Airway epithelial cell (primary cell): ENCODE measurements at places on chromosomes 12 and 14. TPM values are rescaled to one million over a fixed set of nuclear protein-coding genes. Genes with fewer than 3 reads are reported as not detected.

The KCNA5 gene
- not detected in 2 replicates for total RNA-seq

The C12orf76 gene
- 6.3 and 11.1 TPM in 2 replicates for total RNA-seq

The STXBP6 gene
- total RNA-seq = not detected in 2 replicates

The CCDC38 gene
- not detected in 2 replicates for total RNA-seq

The ZNF705A gene
- not detected in 2 replicates for total RNA-seq

The HELB gene
- 0.84 and 1.1 TPM in 2 replicates for total RNA-seq

The OSBPL8 gene
- 40.4 and 48.3 TPM in 2 replicates for total RNA-seq

The SCN8A gene
- under 0.01 TPM in 1 of 2 replicates, not detected in the other for total RNA-seq

The PTPN21 gene
- 3.9 and 4.9 TPM in 2 replicates for total RNA-seq

The CRY1 gene
- 6.8 and 6.9 TPM in 2 replicates for total RNA-seq

The SMIM41 gene
- not detected in 2 replicates for total RNA-seq

The TNFRSF1A gene
- 149 and 283 TPM in 2 replicates for total RNA-seq

The MBIP gene
- 4.0 and 8.7 TPM in 2 replicates for total RNA-seq

The IKZF4 gene
- 2.2 and 4.6 TPM in 2 replicates for total RNA-seq

The ACOT4 gene
- 0.42 and 2.0 TPM in 2 replicates for total RNA-seq

The SYT10 gene
- total RNA-seq = not detected in 2 replicates

The MGP gene
- total RNA-seq = 0.14 TPM in 1 of 2 replicates, not detected in the other

The DHRS4L2 gene
- 10.0 and 14.7 TPM in 2 replicates for total RNA-seq

The KRT2 gene
- 0.28 TPM in 1 of 2 replicates, not detected in the other for total RNA-seq

The CLEC4C gene
- total RNA-seq = not detected in 2 replicates

The RNU4-1 gene
- under 0.01 TPM in 2 replicates for total RNA-seq

The CISTR gene
- total RNA-seq = not detected in 2 replicates

The SELPLG gene
- 0.28 and 0.42 TPM in 2 replicates for total RNA-seq

The PIK3C2G gene
- total RNA-seq = 1.3 and 1.6 TPM in 2 replicates

The DEPDC4 gene
- total RNA-seq = 2.0 and 3.1 TPM in 2 replicates

The FOXN4 gene
- total RNA-seq = not detected in 2 replicates

The COCH gene
- total RNA-seq = 0.42 and 1.0 TPM in 2 replicates

The REP15 gene
- total RNA-seq = 0.78 TPM in 1 of 2 replicates, not detected in the other

The CFAP73 gene
- not detected in 2 replicates for total RNA-seq

The CD27 gene
- not detected in 2 replicates for total RNA-seq

The GPRC5A gene
- 22.8 and 31.9 TPM in 2 replicates for total RNA-seq

The RPS6KL1 gene
- 1.6 and 1.8 TPM in 2 replicates for total RNA-seq

The TAS2R8 gene
- total RNA-seq = not detected in 2 replicates

The ESRRB gene
- total RNA-seq = 0.21 TPM in 1 of 2 replicates, not detected in the other

The OR6C75 gene
- not detected in 2 replicates for total RNA-seq

The CD163L1 gene
- total RNA-seq = not detected in 2 replicates

The RAD52 gene
- total RNA-seq = 2.6 and 7.0 TPM in 2 replicates

The APPL2 gene
- 17.1 and 45.8 TPM in 2 replicates for total RNA-seq
